Stimulated activated CD4-positive, alpha-beta T cell treated with anti-CD3 and anti-CD28 coated beads, Interleukin-2, amount 100 ng/mL, for 24 hours (primary cell): ENCODE measurements at places on chromosomes 6 and 20.
A peak's percentile ranks its signal among the peaks of the same experiment; 100 is the strongest.

DNA sequence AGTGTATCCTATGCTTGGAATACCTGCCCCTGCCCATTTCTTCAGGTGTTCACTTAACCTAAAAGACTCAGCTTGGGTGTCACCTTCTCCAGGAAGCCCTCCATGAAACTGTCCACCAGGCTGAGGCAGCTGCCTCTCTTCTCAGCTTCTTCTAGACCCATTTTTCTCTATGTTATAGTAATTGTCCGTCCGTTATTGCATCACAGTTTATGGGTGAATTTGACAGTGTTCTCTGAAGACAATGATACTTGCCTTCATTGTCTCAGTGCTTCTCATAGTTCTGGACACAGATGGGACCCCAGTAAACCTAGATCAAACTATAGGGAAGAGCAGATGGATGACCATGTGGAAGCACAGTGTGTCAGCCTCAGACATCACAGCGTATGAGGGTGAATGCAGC is 238.0 kb upstream of the MOCS1 start:
- no peak for DNase-seq

- DNase-seq: no peak
Measured at GRCh38 chr6:56475736-56476457, 166.8 kb downstream of the DST start.

DNA sequence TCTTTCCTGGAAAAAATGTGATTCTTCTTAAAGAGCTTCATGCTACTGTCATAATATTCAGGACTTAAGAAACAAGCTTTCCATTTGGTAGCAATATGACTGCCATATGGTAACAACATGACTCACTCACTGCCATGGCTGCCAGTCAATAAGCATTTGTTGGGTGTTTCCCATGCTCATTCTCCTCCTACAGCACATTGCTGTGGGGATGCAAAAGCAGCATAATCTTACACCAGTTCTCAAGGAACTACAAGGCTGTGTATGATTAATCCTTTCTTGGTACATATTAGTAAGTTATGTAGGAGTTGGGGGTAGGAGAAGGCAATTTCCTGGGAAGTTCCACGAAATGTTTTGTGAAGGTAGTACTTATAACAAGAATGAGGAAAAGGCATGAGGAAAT is 76.7 kb downstream of the CEP162 start:
- no peak for DNase-seq

DNA sequence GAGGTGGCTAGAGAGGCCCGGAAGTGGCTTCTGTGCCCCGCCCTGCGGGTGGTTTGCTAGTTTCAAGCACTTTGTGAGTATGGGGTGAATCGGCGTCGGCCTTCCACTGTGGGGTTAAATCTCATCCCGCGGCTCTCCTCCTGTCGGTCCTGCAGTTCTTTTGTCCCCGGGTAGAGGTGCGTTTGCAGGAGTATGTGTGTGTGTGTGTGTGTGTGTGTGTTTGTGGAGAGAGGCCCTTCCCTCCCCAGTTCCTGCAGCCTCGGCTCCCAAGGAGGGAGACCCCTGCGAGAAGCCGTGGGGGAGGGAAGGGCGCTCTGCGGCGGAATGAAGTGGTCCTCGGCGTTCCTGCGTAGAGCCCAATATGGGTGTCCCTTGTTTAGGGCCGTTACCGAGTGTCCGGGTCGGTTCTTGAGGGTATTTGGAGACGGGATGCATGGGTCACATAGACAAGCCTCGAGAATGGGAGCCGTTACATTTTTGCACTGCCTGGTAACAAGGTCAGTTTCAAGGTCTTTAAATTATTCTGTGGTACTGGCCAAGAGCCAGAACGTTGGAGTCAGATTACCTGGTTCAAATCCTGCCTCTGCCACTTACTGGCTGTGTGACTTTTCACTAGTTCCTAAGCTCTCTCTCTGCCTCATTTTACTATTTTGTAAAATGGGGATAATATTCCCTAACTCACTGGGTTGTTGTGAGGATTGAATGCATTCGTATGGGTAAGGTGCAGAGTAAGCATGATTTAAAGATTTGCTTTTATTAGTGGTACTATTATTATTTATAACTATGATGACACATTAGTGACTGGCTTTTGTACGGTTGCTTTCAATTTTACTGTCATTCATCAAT is at the start of gene ZKSCAN3:
Gene ZKSCAN3 (plus strand): TSS at position 56 of the 846 bp plus-strand sequence. CDS start 9,640 bp downstream, outside the sequence.
- DNase-seq: peak; percentile 87

GRCh38 chr6:15464211-15464725 is 198.6 kb downstream of the DTNBP1 start:
- DNase-seq: peak; percentile 59

DNA sequence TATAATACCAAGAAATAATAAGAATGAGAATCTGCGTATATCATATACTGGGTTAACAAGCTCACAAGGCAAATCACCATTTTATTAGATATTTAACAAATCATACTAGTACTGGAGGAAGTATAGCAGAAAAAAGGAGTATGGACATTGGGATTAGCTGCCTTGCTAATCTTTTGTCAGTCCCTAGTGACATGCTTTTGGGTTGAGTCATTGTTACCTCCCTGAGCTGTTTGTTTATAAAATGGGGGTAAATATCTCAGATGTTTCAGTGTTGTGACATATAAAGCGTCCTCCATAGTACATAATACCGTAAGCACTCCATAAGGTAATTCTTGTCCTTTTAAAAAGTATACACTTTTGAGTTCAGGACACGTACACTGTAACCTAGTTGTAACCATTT is 107.0 kb downstream of the ESR1 start:
- no peak for DNase-seq

DNA sequence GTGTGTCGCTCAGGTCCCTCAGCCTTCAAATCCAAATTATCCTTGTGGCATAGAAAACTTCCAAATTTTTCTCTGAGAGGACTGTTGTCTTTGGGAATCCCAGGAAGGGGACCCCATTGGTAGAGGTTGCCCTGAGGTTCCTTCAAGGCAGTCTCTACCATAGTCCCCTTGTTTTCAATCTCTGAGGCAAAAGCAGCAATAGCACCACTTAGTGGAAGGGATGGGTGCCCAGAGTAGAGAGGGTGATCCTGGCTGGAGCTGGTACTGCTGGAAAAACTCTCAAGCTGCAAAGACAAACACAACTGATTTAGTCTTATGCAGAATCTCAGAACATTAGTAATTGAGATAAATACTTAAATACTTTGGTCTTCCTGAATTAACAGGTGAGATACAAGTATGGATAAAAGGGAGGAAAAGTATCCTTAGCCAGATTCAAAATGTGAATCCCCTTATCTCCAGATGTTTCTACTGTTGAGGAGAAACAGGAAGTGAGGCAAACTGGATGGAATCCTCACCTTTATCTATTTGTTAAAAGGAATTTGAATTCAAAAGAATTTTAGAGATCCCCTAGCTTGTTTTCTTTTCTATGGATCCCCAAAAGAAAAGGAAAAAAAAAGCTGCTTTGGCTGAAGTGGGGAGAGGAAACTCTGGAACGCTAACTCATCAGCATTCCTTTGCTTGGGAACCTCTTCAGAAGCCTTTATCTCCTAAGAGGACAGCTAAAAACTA is 13.4 kb downstream of the ZNF318 start:
- no peak for DNase-seq
